ENCODE measurements at places on chromosomes 2 and 18.

- no peak for DNase-seq
Observed at GRCh38 chr2:46032161-46032813, 264.9 kb upstream of the EPAS1 start.

- DNase-seq = no peak
Observed at GRCh38 chr2:6654279-6654678, 211.4 kb downstream of the CMPK2 start.

GRCh38 chr2:234098681-234099080, 48.2 kb downstream of the SPP2 start:
- no peak for DNase-seq

DNA sequence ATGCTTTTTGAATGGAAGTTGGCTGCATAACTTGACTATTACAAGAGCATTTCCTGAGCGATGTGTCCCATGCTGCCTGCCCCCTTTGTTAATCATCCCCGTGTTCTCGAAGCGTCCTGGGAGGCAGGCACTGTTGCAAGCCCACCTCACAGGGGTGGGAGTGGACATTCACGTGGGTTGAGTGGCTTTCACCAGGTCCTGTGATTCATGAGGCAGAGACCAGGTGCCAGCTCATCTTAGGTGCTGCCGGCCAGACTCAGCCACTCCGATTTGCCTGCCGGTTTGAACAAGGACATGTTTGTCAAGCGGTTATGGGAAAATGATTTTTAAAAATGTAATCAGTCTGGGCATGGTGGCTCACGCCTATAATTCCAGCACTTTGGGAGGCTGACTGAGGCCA, 112.5 kb downstream of the ZNF532 start:
- DNase-seq = no peak

GRCh38 chr2:144936442-144936841, 416.5 kb upstream of the ZEB2 start:
- no peak for DNase-seq

DNA sequence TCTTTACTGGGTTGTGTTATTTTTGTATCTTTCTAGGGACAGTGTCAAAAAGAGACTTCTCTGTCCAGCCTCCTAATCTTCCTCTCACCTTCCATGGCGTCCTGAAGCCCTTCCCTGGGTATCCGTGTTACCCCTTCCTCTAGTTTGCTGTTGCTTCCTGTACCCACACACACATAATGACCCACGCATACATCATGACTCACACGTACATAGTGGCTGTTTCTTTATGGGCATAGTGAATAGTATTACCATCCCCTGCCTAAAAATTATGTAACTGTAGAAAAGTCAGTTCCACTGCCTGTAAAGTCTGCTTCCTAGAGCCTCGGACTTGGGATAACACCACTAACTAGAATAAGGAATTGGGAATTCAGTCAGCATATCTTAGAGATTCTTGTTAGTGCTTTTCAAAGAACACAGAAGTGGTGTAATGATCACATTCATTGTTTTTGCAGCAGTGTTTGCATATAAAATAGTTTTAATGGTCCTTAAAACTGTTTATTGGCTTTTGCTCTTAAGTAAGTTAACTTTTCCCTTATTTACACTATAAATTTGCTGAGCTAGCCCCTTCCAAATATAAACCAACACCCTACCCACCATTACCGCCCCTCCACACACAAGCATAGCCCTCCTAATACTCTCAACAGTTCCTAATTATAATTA, 308.4 kb upstream of the RAB12 start:
- no peak for DNase-seq

GRCh38 chr18:11883153-11883552, 25.0 kb downstream of the MPPE1 start:
- DNase-seq = no peak

- DNase-seq = no peak
Observed at GRCh38 chr2:108324531-108325255, 36.0 kb downstream of the SULT1C2 start.

DNA sequence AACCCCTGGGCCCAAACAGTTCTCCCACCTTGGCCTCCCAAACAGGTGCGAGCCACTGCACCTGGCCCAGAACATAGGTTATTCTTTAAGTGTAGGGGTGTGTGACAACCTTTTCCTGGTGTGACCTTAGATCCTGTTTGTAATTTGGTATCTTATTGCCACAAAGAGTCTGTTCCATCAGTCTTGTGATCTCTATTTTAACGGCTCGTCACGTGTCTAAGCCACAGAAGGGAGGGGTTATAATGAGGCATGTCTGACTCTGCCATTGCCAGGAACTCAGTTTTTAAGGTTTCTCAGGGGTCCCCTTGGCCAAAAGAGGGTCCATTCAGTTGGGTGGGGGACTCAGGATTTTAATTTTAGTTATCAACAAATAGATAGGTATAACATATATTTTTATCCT, 4.4 kb upstream of the ALS2 start:
- no peak for DNase-seq

DNA sequence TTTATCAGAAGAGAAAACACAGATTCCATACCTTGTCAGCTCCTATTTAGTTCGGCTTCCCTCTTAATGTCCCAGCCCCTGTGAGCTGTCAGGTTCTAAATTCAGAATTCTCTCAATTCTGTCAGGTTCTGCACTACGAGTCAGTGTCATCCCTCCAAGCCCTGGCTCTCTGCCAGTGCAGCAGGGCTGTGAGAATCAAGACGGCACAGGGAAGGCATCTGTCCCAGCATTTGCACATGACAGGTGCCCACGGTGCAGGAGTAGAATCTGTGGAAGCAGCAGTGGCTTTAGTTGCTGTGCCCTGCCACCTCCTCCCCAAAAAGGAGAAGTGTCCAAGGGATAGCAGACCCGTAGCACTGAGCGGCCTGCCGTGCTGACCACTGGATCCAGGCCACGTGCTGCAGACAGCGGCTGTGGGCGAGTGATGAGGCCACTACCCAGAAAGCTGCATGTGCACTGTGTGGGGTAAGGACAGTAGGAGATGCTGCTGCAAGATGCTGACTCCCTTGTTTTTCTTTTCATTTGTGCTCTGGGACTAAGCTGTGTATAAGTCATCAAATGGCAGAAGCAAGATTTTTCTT, 12.8 kb downstream of the RBFA start:
- DNase-seq = peak; percentile 78

- no peak for DNase-seq
Observed at GRCh38 chr2:241417626-241418025, 61.5 kb downstream of the FARP2 start.

Measured in cerebellum (tissue), 4 donors.